Panc1 (cell line): ENCODE measurements at places on chromosomes 11 and 22. TPM values are rescaled to one million over a fixed set of nuclear protein-coding genes. Genes with fewer than 3 reads are reported as not detected.
A peak's percentile ranks its signal among the peaks of the same experiment; 100 is the strongest.

Gene SHANK2
- total RNA-seq = 1.7 TPM

- no peak for DNase-seq
Observed at GRCh38 chr11:94845622-94846021, 77.5 kb downstream of the AMOTL1 start.

- DNase-seq = no peak
Observed at GRCh38 chr11:107018219-107018901, at the start of gene GUCY1A2. Gene GUCY1A2 (minus strand): TSS chr11:107018476. CDS start chr11:107018055, 421 bp downstream.

- no peak for DNase-seq
Observed at GRCh38 chr11:8907116-8907515, 3.9 kb upstream of the AKIP1 start.

DNA sequence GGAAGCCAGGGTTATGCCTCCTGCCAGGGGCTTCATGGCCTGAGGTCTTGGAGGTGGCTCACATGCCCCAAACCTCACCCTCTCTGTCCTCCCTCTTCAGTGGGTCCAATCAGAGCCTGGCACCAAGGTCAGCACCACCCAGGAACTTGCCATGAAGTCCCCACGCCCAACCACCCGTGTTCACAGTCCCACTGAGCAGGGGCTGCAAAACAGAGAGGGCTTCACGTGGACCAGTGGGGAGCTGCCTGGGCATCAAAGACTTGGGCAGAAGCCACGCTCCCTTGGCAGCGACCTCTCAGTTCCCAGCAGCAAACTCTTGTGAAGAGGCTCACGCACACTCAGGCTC is 425.8 kb upstream of the B3GAT1 start:
- DNase-seq = no peak

Gene TMEM179B
- 50.9 TPM for total RNA-seq

GRCh38 chr22:50621356-50621880 is 6.5 kb downstream of the ARSA start:
- no peak for DNase-seq

Gene LDLRAD3
- total RNA-seq = 28.1 TPM

DNA sequence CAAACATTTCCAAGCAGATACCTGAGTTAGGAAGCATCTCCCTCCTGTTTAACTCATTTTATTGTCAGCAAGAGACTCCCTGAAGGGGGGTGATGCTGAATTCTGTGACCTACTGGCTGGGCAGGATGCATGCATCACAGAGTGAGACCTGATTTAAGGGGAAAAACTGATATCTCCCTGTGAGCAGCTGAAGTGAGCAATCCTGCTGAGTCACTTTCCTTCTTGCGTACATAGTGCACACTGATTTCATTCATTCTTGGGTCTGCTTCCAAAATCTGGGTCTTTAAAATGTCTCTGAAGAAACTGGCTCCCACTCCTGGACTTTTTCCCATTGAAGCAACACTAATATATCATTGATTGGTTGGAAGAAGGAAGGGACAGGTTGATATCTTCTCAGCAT is 23.3 kb downstream of the P4HA3 start:
- peak; percentile 30 for DNase-seq

GRCh38 chr11:14358729-14359439 is at the start of gene RRAS2:
Gene RRAS2 (minus strand): TSS chr11:14359183. CDS start chr11:14358870, 313 bp downstream.
- DNase-seq = no peak

DNA sequence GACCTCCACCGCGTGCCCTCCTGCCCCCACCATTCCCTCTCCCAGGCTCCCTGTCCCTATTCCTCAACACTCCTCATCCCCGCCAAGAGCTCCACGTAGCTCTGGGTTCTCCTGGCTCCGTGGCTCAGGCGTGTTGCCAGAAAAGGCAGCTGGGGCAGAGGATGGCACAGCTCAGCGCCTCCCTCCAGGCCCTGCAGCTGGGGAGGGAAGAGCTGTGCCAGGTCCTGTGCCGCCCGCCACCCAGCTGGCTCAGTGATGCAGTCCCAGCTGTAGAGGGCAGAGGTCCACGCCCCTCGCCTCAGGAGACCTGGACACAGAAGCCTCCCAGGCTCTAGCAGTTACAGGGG is 4.2 kb downstream of the ARHGAP1 start:
- DNase-seq = no peak

- DNase-seq = peak; percentile 93
Observed at GRCh38 chr11:10659339-10660216, 34.0 kb downstream of the IRAG1 start.

Gene MRGPRF
- total RNA-seq = 0.36 TPM

- no peak for DNase-seq
Observed at GRCh38 chr11:73175551-73176144, 33.5 kb upstream of the FCHSD2 start.

Gene B4GALNT4
- total RNA-seq = 122 TPM

Gene MYBPC3
- total RNA-seq = not detected

Gene MMP12
- not detected for total RNA-seq

Gene PKDREJ
- not detected for total RNA-seq

GRCh38 chr11:78465169-78465942 is 47.7 kb upstream of the GAB2 start:
- no peak for DNase-seq

- no peak for DNase-seq
Observed at GRCh38 chr11:127864861-127865260, 722.5 kb downstream of the ETS1 start.

DNA sequence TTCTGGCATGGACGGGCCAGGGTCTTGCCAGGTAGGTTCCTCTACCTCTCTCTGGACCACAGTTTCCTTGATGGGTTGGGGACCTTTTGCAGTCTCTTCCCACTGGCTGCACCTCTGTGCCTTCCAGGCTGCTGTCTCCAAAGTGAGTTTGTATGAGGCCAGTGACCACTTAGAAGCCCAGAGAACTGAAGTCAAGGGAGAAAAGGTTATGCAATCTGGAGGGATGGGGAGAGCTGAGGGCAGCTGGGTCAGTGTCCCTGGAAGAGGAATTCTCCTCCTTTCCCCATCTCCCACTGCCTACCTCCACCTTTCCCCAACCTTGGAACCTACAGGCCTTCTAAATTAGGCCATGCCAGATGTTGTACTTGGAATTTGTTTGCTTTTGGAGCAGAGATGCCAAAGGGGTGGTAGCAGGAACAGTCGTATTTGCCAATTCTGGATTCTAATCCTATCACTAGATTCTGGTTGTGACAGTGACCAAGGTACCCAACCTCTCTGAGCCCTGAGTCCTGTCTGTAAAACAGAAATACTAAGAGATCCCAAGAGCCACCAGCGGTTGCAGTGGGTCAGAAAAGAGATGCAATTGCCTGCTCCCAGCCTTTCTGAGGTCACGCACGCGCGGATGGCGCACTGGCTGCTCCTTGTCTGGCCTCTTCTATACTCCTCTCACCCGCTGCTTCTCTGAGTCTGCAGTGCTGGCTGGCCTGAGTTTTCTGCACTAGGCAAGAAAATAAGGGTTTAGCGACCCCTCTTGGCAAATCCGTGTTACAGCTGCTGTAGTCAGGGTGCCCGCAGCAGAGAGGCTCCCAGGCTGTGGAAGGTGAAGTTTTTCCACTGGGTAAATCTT is 10.7 kb upstream of the ACCSL start:
- DNase-seq = peak; percentile 22

Gene ADAMTS15
- total RNA-seq = 39.9 TPM

GRCh38 chr22:48630433-48630754 is 1197.3 kb downstream of the BRD1 start:
- no peak for DNase-seq

GRCh38 chr11:130719220-130719915 is 196.9 kb downstream of the SNX19 start:
- DNase-seq = no peak

DNA sequence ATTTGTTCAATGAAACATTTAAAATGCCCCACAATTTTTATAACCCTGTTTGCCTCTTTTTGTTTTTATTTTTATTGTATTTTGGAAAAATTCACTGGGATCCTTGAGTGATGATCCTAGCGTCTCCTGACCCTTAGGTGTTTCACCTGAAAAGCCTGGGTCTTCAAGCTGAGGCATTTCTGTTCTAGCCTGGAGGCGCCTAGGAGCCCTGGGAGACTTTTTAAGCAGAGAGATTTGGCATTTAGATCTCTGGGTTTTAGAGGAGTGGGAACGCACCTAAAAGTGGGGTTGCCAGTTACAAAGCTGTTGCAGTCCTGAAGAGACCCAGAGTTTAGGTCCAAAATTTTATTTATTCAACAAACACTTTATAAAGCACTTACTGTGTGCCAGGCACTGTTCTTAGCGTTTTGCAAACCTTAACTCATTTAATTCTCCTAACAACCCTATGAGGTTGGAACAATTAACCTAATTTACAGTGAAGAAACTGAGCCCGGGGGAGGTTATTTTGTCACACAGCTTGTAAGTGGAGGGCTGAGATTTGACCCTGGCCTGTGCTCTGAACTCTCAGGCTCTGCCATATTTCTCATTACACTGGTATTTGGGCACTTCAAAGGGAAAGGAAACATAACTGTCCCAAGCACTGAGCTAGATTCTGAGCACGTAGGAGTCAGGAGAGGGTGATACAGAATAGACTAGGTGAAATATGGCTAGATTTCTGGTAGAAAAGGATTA is 834 bp upstream of the FADS1 start:
- DNase-seq = no peak

Gene LARGE2
- total RNA-seq = 1.4 TPM

- DNase-seq = no peak
Observed at GRCh38 chr22:28899199-28899853, 16.0 kb downstream of the ZNRF3 start.

Gene OR56A1
- not detected for total RNA-seq

- DNase-seq = no peak
Observed at GRCh38 chr22:48423481-48423911, 1404.2 kb downstream of the BRD1 start.

Gene SAA4
- total RNA-seq = not detected

GRCh38 chr11:95453616-95454171 is 222.7 kb upstream of the SESN3 start:
- no peak for DNase-seq

GRCh38 chr11:77140231-77140851 is 12.3 kb downstream of the MYO7A start:
- DNase-seq = no peak

- no peak for DNase-seq
Observed at GRCh38 chr11:134784046-134784445, 372.0 kb upstream of the B3GAT1 start.

DNA sequence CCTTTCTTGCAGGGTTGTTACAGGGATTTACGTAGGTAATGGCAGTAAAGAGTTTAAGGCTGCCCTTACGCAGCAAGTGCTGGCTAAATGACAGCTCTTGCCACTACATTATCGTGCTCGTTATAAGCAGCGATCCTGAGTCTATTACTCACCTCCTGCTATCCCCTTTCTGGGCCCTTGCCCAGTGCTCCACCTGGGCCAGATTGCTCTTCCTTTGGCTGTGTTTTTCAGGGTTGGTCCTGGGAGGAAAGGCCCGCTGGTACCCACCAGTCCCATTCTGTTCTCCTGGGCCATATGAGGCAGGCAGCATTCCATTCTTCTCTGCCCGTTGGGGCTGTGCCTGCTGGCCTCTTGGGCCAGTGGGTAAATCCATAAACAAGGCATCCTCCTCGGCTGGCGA is 87.5 kb downstream of the C11orf58 start:
- DNase-seq = no peak

Gene P2RX6
- 0.46 TPM for total RNA-seq

Gene IGLL1
- not detected for total RNA-seq

Gene RHOD
- 33.5 TPM for total RNA-seq

DNA sequence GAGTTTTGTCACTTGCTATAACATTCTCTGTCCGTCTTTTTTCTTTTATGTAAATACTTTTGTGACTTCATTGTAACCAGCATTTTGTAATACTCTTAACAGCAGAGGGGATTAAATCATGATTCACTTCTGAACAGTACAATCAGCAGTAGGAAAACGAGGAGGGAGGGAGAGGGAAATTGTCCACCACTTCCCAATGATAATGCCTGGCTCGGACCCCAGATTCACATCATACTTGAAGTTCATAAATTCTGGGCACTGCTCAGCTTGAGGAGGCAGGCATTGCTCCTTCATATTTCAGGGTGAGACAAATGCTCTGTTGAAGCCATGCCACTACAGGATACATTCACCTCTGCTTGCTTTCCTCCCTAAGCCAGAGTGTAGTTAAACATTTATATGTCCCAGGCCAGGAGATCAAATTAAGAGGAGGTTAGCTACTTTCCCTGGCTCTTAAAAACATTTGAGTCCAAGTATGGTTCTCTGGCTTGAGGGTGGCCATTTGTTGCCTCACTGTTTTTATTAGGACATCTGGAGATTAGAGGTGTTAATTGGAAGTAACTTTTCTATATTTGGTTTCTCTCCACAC is 129.0 kb upstream of the LDLRAD3 start:
- DNase-seq = no peak

DNA sequence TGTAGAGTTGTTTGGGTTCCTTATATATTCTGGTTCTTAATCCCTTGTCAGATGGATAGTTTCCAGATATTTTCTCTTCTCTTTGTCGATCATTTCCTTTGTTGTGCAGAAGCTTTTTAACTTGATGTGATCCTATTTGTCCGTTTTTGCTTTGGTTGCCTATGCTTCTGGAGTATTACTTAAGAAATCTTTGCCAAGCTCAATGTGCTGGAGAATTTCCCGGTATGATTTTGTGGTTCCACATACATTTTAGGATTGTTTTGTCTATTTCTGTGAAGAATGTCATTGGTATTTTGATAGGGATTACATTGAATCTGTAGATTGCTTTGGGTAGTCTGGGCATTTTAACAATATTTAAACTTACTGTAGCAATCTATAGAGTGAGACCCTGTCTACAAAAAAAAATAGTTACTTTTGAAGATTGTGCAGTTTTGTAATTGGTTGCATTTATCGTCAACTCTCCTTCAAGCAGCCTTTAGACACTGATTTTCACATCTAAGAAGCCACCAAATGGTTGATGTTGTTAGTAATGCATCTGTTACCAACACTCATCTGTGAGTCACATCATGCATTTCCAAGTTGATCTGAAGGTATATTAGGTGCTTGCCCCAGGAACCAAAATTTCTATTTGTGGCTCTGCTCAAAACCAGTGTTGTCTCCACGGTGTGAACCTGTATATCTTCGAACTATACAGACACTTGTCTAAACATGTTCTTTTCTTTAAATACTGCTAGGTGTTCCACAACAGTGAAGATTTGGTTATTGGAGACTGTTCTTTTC is 21.4 kb downstream of the XRCC6 start:
- DNase-seq = no peak

- no peak for DNase-seq
Observed at GRCh38 chr11:120942701-120943100, 81.2 kb upstream of the TBCEL start.

DNA sequence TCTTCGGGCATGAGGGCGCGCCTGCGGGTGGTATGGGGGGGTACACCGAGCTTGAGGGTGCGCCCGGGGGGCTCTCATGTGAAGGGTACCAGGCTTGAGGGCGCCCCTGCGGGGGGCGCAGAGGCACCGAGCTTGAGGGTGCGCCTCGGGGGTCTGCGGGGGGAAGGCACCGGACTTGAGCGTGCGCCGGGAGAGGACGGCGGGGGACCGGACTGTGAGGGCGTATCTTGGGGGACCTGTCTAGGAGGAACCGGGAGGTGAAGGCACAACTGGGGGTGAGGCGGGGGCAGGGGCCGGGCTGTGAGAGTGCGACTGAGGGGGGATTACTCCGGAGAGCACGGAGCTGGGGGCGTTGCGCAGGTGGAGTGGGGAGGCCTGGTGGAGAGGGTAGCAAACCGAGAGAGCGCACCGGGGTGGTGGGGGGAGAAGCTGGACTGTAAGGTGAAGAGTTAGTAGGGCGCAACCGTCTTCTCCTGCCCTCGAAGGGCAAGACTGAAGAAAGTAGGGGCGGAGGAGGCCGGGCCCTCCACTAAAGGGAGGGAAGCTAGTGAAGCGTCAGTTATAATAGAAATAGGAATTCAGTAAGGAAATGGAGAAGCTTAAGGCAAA is 1.1 kb upstream of the DDX6 start:
- DNase-seq = no peak

Gene JAML
- 0.39 TPM for total RNA-seq

- DNase-seq = no peak
Observed at GRCh38 chr22:26588729-26589366, 1.1 kb downstream of the TPST2 start.
